CD4-positive, CD25-positive, alpha-beta regulatory T cell (primary cell): ENCODE measurements at places on chromosomes 5 and 9. TPM values are rescaled to one million over a fixed set of nuclear protein-coding genes. Genes with fewer than 3 reads are reported as not detected.

GRCh38 chr5:6058055-6058715 lies 320.2 kb downstream of the MED10 start:
- no peak for DNase-seq

DNA sequence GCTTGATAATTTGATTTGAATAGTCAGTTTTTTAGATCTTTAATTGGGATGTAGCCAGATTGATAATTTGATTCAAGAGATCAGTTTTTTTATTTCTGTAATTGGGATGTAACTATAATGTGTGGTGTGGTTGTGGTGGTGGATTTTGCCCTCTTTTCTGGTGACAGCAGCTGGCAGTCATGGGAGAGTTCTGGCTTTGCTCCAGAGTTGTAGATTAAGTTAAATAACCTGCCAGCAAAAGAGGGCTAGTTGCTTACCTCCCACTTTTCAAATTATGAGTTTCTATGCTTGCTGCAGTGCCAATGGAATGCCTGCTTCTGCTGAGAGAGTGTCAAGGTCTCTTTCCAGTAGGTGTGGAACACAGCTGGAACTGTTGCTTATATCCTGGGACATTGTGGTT lies 315.1 kb downstream of the CCDC171 start:
- DNase-seq: no peak

- no peak for DNase-seq
Observed at GRCh38 chr5:42876375-42876844, 64.7 kb upstream of the SELENOP start.

GRCh38 chr5:137631453-137631852 lies 104.4 kb downstream of the KLHL3 start:
- DNase-seq: no peak

GRCh38 chr5:178117923-178118701 lies 4.8 kb downstream of the N4BP3 start:
- DNase-seq: no peak

GRCh38 chr5:72733810-72734209 lies 82.7 kb upstream of the TNPO1 start:
- no peak for DNase-seq

GRCh38 chr5:107636555-107636954 lies 34.2 kb downstream of the EFNA5 start:
- DNase-seq: no peak

DNA sequence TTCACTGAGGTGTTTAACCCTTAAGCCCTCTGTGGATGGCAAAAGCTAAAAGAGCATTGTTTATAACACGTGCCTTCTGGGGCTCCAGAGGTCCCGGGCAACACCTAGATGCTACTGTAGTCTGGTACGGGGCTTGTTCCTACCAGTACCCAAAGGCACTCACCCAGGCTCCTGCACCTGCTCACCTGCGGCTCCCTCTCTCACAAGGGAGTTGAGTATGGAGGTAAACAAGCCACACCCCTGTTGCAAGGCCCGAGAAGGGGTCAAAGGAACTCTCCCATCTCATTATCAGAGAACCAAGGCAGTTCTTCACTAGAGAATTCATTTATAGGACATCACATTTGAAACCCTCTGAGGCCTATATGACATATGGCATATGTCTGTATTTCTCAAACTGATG lies 53.4 kb upstream of the IL6ST start:
- DNase-seq: no peak

DNA sequence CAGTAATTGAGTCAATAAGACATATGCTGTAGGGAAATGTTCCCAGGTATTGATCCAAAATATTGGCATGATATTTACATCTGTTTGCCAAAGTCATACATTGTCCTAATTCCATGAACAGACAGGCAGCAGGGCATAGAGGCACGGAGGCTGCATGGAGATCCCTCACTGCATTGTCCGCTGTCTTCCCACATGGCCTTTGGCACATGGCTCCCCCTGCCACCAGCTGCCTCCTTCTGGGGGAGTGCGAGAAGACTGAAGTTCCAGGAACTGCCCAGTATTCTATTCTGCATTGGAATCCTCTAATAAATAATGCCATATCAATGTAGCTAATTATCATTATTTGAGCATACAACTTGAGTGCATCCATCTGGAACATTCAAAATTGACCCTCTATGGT lies 269.0 kb downstream of the FBXL7 start:
- no peak for DNase-seq

Gene LRRC19
- not detected for total RNA-seq

Gene CBY3
- not detected for total RNA-seq

Gene CCDC187
- not detected for total RNA-seq
